ENCODE measurements at places on chromosomes 5 and 9. TPM values are rescaled to one million over a fixed set of nuclear protein-coding genes. Genes with fewer than 3 reads are reported as not detected.

- no peak for DNase-seq
Measured at GRCh38 chr5:178237431-178238312, 5.1 kb upstream of the PHYKPL start.

DNA sequence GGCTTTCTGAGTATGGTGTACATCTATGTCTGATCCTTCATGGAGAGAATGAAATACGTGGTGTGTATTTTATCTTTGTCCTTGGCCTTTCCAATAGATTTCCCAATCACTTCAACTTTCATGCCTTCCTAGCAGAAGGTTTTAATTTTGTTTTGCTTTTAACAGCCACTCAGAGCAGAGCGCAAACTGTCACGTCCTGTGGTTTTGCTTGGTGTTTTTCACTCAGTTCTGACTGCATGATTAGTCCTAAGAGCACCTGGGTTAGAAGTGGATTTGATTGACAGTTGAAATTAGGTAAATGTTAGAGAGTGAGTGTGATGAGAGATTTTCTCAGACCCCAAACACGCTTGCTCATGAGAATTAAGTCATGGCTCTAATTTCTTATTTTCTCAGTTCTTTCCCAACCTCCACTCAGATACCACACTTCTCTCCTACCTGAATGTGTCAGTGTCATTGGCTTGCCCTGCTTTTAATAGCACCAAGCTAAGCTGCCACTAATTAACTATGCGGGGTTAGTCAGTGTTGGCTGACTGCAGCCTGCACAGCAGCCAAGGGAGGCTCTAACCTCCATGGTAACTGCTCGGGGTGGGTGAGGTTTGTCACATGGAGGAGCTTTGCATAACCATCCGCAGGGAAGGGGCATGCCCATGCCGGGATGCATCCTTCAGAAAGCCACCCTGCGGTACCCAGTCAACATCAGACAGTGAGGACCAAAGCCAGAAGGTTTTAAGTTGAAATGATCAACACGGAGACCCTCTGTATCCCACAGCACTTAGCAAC lies 173.4 kb downstream of the NR3C1 start:
- no peak for DNase-seq

DNA sequence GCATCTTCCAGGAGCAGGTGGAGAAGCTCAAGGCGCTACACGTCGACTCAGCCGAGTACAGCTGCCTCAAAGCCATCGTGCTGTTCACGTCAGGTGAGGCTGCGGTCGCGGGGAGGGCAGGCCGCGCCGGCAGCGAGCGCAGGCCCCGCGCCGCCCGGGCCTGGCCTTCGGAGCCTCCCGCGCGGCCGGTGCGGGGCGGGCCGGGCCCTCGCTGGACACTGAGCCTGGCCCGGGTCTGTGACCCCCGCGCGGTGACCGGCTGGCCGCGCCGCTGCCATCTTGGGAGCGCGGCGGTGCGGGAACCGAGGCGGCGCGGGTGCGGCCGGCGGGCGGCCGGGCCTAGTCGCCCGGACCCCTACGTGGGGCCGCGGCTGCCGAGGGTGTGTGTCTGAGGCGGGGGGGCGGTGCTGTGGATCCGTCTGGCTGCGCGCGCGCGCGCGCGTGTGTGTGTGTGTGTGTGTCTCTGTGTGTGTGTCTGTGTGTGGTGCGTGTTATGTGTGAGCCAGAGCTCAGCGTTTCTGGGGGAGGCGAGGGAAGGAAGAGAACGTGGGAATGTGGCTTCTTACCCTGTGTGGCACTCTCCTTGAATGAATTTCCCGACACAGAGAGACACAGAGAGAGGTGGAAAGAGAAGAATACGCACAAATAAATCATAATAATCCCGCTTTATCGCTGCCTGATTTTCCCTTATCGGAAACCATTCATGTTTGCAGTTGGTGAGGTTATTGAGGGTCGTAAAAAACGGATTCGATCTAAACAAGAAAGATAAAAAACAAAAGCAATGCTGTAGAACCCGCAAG lies 5.5 kb downstream of the NR2F1 start:
- DNase-seq: no peak

The ZBED3 gene
- 29.8 TPM for polyA plus RNA-seq

The FBXL7 gene
- 10.6 TPM for polyA plus RNA-seq

The GFPT2 gene
- polyA plus RNA-seq: 44.6 TPM
